Activated B cell treated with CpG ODN at 0.5 μM for 24 hours (primary cell): ENCODE measurements at places on chromosomes 4 and X. TPM values are rescaled to one million over a fixed set of nuclear protein-coding genes. Genes with fewer than 3 reads are reported as not detected.

DNA sequence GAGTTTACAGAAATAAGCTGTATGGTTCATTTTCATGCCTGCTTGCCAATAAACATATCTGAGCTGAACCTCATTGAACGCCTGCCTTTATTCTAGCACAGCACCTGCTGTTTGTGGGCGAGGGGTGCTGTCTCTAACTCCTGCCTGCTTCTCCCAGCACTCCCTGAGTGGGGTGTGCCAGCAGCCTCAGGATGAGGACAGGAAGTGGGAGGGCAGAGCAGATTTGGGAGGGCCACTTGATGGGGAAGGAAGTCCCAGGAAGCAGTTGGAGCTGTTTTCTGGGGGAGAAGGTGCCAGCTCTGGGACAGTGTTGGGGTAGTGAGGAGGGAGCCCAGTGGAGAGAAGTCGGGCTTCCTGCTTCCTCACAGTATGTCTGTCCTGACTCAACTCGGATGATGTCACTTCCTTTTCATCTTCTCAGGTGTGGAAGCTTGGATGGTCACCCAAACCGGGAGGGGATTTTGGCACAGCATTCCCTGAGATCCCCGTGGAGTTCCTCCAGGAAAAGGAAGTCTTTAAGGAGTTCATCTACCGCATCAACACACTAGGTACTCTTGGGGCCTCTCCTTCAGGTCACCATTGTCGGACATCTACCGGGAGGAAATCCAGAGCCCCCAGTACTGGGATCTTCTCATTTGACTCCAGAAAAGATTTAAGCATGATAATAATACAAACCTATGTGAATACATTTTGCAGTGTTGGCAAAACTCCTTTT lies 29.0 kb upstream of the MSANTD1 start:
- DNase-seq, result no peak
- no peak overlapping the region for H3K4me3 ChIP-seq
- H3K27me3 ChIP-seq, result no peaks in the 10 kb centered on the region
- no peaks in the 10 kb centered on the region for H3K4me1 ChIP-seq

GRCh38 chrX:10240918-10241317 lies 84.1 kb downstream of the CLCN4 start:
- H3K27ac ChIP-seq, result no peak overlapping the region
- H3K4me1 ChIP-seq, result no peaks in the 10 kb centered on the region
- H3K4me3 ChIP-seq, result no peak overlapping the region
- DNase-seq, result no peak
- peaks cover 6% of the 10 kb centered on the region for H3K36me3 ChIP-seq

GRCh38 chr4:52600275-52600674 lies 58.8 kb downstream of the USP46 start:
- no peak overlapping the region for H3K4me3 ChIP-seq
- no peaks in the 10 kb centered on the region for H3K27me3 ChIP-seq
- H3K4me1 ChIP-seq, result no peaks in the 10 kb centered on the region
- DNase-seq, result no peak
- no peak overlapping the region for H3K27ac ChIP-seq

- no peak overlapping the region for H3K27ac ChIP-seq
- H3K4me3 ChIP-seq, result no peak overlapping the region
- no peak for DNase-seq
These were observed 118.6 kb downstream of the CRLF2 start for GRCh38 chrX:1093586-1094421.

GRCh38 chr4:152245680-152246079 lies 290.2 kb downstream of the FBXW7 start:
- H3K4me1 ChIP-seq, result no peaks in the 10 kb centered on the region
- no peak for DNase-seq
- H3K36me3 ChIP-seq, result no peaks in the 10 kb centered on the region
- H3K4me3 ChIP-seq, result no peak overlapping the region
- H3K27me3 ChIP-seq, result peaks cover 14% of the 10 kb centered on the region

- no peaks in the 10 kb centered on the region for H3K36me3 ChIP-seq
- H3K27me3 ChIP-seq, result no peaks in the 10 kb centered on the region
- DNase-seq, result no peak
- H3K4me1 ChIP-seq, result no peaks in the 10 kb centered on the region
These were observed 20.9 kb upstream of the SOD3 start for GRCh38 chr4:24774452-24774851.

DNA sequence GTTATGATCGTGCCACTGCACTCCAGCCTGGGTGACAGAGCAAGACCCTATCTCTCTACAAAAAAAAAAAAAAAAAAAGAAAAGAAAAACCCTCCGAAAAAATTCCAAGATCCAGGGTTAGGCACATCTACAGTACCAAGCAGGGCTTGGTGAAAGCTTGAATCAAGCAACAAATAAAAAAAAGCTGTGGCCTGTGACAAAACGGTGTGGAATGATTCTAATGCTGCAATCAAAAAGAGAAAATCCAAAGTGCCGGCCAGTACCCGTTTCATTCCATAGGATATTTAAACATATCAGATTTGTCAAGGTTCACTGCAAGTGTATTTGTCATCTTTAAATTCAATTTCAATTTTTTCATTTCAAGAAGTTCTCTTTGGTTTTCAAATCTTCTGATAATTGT lies 20.5 kb downstream of the RWDD4 start:
- no peak overlapping the region for H3K4me3 ChIP-seq
- no peak for DNase-seq
- H3K4me1 ChIP-seq, result no peaks in the 10 kb centered on the region
- peaks cover 10% of the 10 kb centered on the region for H3K36me3 ChIP-seq

GRCh38 chr4:122674371-122674770 lies 53.5 kb upstream of the IL21 start:
- H3K36me3 ChIP-seq, result no peaks in the 10 kb centered on the region
- H3K4me1 ChIP-seq, result no peaks in the 10 kb centered on the region
- H3K4me3 ChIP-seq, result no peak overlapping the region

GRCh38 chr4:102493257-102493656 lies 7.9 kb upstream of the NFKB1 start:
- H3K27me3 ChIP-seq, result no peaks in the 10 kb centered on the region
- H3K36me3 ChIP-seq, result no peaks in the 10 kb centered on the region
- no peak for DNase-seq
- H3K4me3 ChIP-seq, result no peak overlapping the region

DNA sequence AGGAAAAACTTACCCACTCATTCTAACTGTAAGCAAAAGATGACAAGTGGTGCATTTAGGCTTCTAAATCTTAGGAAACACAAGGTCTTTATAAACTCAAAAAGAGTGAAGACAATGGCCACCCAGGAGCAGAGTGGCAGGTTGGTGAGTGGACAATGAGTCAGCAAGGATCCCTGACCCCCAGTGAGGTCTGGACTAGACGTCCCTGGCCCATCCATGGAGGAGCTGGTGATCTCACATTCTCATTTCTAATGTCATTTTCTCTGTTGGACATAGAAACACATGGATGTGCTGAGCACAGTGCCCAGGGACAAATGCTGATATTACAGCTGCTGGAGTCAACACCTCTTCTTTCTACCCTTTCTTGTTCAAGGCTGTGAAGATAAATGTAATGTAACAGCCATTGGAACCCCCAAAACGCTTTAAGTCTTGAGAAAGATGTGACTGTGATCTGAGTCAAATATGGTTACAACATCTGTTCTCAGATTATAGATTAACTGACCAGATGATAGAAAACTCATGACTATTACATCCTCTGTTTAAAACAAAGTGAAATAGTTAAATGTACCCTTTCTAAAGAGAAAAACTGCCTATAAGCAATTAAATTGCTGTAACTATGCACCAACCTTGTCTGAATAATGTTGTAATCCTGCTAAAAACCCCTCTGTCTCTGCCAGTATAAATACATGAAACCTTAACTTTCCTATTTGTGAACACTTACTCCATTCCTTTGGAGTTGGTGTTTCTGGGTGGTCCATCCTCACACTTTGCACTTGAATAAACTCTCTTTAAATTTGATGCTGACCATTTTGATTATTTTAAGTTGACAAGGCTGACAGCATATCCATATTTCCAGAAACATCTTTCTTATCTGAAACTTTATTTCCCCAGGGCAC lies 92.7 kb downstream of the USP46 start:
- no peak for DNase-seq
- no peak overlapping the region for H3K27ac ChIP-seq
- H3K36me3 ChIP-seq, result no peaks in the 10 kb centered on the region
- H3K4me3 ChIP-seq, result no peak overlapping the region

- no peak for DNase-seq
- H3K4me1 ChIP-seq, result no peaks in the 10 kb centered on the region
- H3K27me3 ChIP-seq, result no peaks in the 10 kb centered on the region
- H3K27ac ChIP-seq, result no peak overlapping the region
- H3K4me3 ChIP-seq, result no peak overlapping the region
These were observed 448.2 kb upstream of the FAT1 start for GRCh38 chr4:187171706-187172339.

- H3K4me1 ChIP-seq, result no peaks in the 10 kb centered on the region
- H3K4me3 ChIP-seq, result no peak overlapping the region
- no peak for DNase-seq
- no peaks in the 10 kb centered on the region for H3K36me3 ChIP-seq
- H3K27ac ChIP-seq, result no peak overlapping the region
These were observed 1063.8 kb upstream of the INTU start for GRCh38 chr4:126568652-126569570.

- peaks cover 17% of the 10 kb centered on the region for H3K4me1 ChIP-seq
- no peak overlapping the region for H3K27ac ChIP-seq
- no peak overlapping the region for H3K4me3 ChIP-seq
- DNase-seq, result no peak
- H3K36me3 ChIP-seq, result no peaks in the 10 kb centered on the region
These were observed 6.3 kb upstream of the RTL5 start for GRCh38 chrX:72137846-72138495.

DNA sequence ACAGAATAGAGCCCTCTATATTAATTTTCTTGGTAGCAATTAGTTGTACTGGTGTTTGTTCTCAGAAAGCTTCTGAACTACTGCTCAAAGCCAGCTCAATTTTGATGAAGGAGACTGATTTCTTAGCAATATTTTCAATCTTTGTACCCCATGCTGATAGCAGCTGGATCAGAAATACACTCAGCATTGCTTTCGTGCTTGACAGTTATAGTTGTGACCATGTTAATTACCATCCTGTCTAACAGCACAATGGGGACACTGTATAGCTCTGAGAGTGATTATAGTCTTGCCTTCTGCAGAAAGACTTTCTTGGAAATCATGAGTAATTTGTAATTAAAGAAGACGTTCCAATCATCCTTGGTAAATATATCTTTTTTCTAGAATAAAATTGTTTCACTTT lies 79.7 kb upstream of the GNPDA2 start:
- H3K27me3 ChIP-seq, result no peaks in the 10 kb centered on the region
- no peaks in the 10 kb centered on the region for H3K36me3 ChIP-seq
- H3K4me1 ChIP-seq, result no peaks in the 10 kb centered on the region
- no peak overlapping the region for H3K27ac ChIP-seq
- H3K4me3 ChIP-seq, result no peak overlapping the region

DNA sequence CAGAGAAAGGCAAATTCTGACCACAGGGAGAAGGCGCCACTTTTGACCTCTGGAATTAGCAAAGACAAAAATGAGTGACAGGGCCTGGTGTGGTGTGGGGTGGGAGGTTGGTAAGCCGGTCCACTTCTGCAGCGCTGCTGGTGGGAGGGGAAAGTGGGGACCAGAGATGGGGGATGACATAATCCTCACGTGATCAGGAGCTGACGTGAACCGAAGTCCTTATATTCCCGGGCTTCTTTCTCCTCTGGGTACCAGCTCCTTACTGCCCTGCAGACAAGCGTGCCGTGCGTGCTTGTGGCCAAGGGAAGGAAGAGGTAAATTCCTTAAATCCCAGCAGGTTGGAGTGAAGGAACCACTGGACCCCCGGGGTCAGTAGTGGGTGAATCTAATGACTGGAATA lies at the start of gene TCEAL7:
Gene TCEAL7 (plus strand): TSS at position 249 of the 400 bp plus-strand sequence. CDS start 1,165 bp downstream, outside the sequence.
- H3K36me3 ChIP-seq, result no peaks in the 10 kb centered on the region
- peaks cover 2% of the 10 kb centered on the region for H3K4me1 ChIP-seq
- H3K27me3 ChIP-seq, result peaks cover 12% of the 10 kb centered on the region
- no peak within 1 kb of the TSS for H3K27ac ChIP-seq
- no peak within 1 kb of the TSS for H3K4me3 ChIP-seq

- H3K4me3 ChIP-seq, result no peak overlapping the region
- no peak overlapping the region for H3K27ac ChIP-seq
- DNase-seq, result no peak
- H3K4me1 ChIP-seq, result no peaks in the 10 kb centered on the region
These were observed 29.6 kb downstream of the MFAP3L start for GRCh38 chr4:169996379-169997240.

GRCh38 chr4:188275686-188276085 lies 136.4 kb downstream of the TRIML1 start:
- H3K4me1 ChIP-seq, result no peaks in the 10 kb centered on the region
- H3K27me3 ChIP-seq, result no peaks in the 10 kb centered on the region
- H3K36me3 ChIP-seq, result no peaks in the 10 kb centered on the region
- no peak for DNase-seq
- H3K27ac ChIP-seq, result no peak overlapping the region

DNA sequence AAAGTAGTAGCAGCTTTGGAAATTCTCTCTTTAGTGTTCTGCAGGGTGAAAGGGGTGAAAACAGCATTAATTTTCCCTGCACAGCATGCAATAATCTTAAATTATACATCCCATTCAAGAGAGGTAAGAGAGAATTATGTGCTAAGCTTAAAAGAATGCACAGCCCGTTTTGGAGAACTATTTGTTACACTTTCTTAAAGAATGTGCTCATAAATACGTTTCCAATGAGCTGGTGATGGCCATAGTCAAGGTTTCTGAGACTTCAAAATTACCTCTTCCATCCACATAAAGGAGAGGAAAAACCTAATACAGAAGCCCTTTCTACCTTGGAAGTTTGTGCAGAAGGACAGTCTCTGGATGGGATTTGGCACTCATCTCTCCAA lies 766.7 kb upstream of the TENM3 start:
- H3K4me1 ChIP-seq, result no peaks in the 10 kb centered on the region
- no peak for DNase-seq
- H3K4me3 ChIP-seq, result no peak overlapping the region
- H3K36me3 ChIP-seq, result no peaks in the 10 kb centered on the region
- no peak overlapping the region for H3K27ac ChIP-seq

DNA sequence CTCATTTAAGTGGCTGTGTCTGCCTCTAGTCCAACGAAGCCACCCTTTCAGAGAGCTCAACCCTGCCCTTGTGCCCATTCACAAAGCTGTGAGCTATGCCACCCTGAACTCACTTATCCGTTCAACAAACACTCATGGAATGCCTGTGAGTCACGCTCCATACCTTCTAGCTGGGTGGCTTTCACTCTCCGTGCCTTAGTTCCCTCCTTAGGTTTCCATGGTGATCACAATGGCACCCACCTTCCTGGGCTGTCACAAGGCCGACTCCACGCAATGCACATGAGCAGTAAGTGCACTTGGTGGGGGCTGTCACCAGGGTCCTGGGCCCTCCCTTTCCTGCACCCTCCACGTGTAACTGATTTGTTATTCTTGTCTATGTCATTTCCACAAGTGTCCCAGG lies 37.2 kb upstream of the PPP2R2C start:
- no peaks in the 10 kb centered on the region for H3K4me1 ChIP-seq
- H3K27me3 ChIP-seq, result peaks cover 3% of the 10 kb centered on the region
- H3K4me3 ChIP-seq, result no peak overlapping the region

- no peaks in the 10 kb centered on the region for H3K4me1 ChIP-seq
- no peaks in the 10 kb centered on the region for H3K27me3 ChIP-seq
- no peak for DNase-seq
- no peak overlapping the region for H3K4me3 ChIP-seq
These were observed 124.3 kb downstream of the ANTXR2 start for GRCh38 chr4:79948739-79949138.

GRCh38 chr4:113878668-113879067 lies 100.8 kb downstream of the ARSJ start:
- no peaks in the 10 kb centered on the region for H3K4me1 ChIP-seq
- DNase-seq, result no peak
- H3K4me3 ChIP-seq, result no peak overlapping the region
- H3K36me3 ChIP-seq, result no peaks in the 10 kb centered on the region
- no peak overlapping the region for H3K27ac ChIP-seq

STARD8 gene
- 0.05 and 0.11 TPM in 2 replicates for total RNA-seq

SYN1 gene
- total RNA-seq, result not detected in 2 replicates

TLL1 gene
- total RNA-seq, result not detected in 2 replicates

MUC7 gene
- total RNA-seq, result not detected in 2 replicates
